ENCODE measurements at places on chromosomes 6 and 20.

DNA sequence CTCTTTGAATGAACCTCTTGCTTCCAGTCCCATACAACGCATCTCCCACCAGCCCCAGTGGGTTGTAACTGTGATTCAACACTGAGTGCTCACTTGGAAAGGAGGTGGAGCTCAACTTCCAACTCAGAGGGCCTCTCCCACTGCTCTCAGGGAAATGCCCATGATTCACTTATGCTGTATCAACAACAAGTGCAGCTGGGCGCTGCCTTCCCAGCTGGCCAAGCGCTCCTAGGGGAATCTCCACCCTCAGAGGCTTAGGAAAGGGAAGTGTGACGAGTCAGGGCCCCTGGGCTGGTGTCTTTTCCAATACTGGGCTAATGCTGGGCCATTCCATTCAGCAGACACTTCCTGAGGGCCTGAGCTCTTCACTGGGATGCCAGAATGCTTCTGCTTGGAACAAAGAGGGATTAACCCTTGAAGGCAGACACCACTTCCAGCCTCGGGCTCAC, 8.1 kb upstream of the OCSTAMP start:
- no peak for DNase-seq

DNA sequence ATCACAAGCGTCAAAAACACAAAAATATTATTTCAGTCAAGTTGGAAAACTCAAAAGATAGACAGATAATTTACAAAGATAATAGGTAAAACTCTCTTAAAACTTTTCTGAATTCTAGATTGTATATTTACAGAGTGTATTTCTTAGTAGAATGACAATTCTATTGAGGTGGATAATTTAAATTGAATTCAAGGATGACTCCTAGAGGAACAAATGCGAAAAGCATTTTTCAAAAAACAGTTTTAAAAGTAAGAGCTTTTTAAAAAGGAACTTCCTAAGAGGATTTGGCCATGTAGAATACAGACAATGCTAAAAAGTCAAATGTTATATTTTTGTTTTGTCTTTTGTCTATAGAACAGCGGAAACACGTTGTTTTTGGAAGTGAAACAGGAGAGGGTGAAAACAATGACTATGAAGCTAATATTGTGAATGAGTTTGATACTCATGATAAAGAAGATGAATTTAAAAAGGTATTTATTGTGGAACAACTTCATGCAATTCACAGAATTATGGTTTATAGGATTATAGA, 90.1 kb downstream of the DNAH8 start:
- DNase-seq, result no peak

DNA sequence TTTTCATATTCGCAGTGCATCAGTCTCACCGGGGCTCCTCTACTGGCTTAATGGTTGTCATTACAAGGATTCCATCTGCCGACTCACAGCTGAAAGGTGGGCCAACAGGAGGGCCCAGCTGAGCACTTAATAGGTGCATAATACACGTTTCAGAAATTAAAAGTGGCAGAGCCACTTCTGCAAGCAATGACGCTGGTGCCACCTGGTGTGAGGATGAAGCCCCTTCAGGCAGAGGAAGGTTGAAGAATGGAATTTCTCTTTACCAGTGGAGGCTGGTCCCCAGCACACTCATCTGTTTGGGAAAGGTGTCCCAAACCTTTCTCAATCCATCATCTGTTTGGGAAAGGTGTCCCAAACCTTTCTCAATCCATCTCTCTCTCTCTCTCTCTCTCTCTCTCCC, 8.2 kb upstream of the STMND1 start:
- DNase-seq, result no peak

- no peak for DNase-seq
Observed at GRCh38 chr6:28776269-28777146, 147.3 kb downstream of the TRIM27 start.

DNA sequence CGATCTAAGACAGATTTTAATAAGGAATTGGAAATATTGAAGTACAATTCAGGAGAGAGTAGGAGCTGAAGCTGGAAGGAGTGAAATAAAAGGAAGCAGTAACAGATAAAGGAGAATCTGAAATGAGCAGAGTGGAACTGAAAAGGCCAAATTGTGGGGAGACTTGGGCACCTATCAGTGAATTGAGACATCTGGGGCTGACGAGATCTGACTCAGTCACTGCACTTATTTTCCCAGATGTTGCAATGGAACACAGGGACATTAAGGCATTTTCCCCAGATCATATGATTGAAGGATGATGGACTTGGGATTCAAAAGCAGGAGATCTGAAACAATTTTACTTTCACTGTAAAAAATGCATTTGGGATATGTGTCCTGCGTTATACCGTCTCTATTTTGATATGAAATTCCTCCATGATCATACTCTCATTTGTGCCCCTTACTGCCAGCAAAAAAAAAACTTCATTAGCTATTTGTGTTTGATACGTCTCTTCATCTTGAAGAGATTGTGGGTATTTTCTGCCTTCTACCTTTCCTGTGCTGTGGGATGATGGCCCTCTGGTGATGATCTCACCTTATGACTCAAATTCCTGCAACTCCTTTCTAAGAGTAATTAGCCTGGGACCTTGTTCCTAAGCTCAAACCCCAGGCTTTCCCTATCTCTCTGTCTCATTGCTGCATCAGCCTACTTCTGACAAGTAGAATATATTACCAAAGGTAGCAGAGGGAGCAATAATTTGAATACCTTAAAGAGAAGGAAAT, 278.5 kb upstream of the MAN1A1 start:
- no peak for DNase-seq

GRCh38 chr6:112227411-112227810, 27.0 kb downstream of the LAMA4 start:
- DNase-seq, result no peak

DNA sequence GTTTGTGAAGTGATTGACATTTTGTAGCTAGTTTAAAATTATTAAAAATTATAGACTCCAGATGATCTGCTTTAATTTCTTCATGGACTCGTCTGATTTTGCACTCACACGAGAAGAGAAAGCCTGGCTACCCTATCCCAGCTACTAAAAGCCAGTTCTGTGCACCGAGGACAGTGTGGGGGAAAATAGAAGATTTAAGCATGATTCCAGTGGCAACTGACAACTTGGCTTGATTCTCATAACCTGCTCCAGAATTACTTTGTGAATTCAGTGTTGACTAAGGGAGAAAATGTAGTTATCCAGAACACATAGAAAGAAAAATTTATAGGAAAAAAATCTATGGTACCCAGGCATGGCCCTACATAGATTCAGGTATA, 88.7 kb downstream of the SNAP25 start:
- no peak for DNase-seq

- no peak for DNase-seq
Observed at GRCh38 chr20:11941593-11942246, 24.0 kb downstream of the BTBD3 start.

DNA sequence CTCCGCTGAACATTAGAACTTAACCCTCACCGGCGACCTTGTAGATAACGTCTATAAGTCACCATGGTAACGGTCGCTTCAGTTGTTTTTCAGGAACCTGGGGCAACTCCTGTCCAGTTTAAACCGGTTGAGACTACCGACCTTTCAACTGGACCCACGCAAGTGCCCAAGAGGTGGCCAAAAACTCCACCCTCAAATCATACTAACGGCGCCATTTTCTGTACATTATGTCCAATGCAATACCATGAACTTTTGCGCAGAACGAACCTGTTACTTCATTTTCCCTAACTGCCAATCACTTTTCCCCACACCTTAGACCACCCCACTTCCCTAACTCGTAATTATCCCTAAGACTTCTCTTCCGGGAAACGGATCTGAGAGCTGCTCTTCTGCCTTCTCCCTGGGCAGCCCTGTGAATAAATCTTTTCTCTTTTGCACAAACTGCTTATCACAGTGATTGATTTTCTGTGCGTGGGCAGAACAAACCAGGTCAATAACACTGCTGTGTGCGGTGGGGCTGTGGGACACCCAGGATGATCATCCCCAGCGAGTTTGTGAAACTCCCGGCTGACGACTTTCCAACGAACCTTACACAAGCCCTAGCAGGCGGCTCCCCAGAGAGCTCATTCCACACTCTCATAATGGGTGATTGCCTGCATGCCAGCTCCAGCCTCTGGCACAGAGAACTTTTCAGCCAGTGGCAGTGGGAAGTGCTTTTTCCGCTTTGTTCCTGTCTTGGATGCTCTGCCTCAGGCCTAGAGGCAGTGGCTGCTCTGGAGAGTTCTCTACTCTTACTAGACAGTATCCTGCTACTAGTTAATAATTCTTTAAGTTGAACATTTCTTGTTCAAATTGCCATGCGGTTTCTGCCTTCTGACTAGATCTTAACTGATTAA, 28.6 kb downstream of the GPX5 start:
- DNase-seq, result no peak

GRCh38 chr6:87628424-87628823, 38.5 kb downstream of the ORC3 start:
- DNase-seq, result no peak

DNA sequence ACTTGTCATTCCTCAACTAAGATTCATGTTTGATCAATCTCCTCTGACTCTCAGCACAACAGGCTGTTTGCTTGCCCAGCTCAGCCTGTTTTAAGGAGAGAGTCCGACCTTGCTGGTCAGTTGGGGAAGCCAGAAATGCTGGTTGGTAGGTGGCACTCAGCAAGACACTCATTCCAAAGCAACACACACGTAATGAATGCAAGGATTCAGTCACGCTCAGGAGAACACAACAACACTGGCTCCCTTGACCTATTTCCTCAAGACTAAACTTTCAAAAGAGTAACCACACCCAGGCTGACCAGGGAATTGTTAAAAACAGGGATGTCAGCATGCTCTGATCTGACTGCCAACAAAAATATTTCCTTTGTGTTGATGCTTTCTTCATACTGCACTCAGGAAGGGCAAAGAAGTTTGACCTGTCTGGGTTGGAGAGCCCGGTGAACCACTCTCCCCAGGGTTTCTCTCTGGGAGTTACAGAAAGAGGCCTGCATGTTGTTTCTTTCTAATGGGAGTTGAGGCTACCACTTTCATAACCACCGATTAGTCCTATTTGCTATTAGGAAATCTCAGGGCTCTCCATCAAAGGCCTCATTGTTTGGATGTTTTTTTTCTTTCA, 25.6 kb upstream of the PREP start:
- no peak for DNase-seq

DNA sequence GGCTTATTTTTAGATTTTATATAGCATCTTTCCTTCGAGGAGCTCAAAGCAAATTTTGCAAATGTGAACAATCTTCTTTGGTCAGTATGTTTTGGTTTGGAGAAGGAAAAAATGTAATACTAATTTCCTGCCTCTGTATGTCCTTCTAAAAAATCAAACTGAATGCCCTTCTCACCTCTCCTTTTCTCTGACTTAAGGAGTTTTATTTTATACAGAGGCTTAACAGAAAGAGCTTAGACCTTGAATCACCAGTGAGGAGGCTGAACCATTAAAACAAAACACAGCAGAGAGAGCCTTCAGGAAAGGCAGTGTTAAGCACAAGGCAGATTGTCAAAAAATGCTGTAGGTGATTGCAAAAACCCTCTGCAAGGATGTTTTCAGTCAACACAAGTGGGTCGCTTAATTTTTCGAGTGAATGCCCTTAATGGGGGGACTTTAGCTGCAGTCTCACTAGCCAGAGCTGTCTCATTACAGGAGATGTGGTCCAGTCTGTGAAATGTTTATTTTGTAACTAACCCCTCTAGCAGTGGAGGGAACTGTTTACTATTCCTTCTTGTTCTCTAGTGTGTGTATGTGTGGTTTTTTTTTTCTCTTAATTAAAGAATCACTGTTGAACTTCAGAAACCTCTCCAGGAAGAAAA, 481.3 kb upstream of the CITED2 start:
- no peak for DNase-seq

DNA sequence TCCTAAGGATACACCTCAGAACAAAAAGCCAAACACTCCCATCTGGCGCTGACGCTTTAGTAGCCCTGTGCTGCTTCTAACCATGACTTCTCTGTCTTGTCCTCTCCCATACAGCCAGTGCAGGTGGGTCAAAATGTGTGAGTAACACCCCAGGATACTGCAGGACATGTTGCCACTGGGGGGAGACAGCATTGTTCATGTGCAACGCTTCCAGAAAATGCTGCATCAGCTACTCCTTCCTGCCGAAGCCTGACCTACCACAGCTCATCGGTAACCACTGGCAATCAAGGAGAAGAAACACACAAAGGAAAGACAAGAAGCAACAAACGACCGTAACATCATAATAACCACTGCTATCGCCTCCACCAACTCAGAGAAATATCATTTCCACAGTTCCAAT, 1.4 kb downstream of the DEFB132 start:
- DNase-seq, result no peak

GRCh38 chr6:118894425-118895260, 691 bp downstream of the ASF1A start:
- DNase-seq, result peak; percentile 52

DNA sequence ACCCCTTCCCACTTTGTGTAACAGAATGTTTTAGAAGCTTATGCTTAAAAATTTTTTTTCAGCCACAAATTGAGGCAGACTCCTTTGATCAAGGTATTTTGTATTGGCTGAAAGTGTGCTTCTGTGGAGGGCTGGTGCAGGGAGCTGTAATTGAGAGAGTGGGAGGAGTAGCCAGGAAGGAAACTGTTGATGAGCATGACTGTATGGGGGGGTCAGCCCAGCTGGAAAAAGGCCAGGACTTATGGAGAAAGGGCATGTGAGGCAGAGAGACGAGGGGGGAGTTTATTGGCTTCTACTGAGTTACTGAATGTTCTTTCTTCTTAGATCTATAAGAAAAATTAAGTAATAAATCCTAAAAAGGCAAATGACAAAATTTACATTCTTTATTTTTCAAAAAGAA, 13.4 kb downstream of the RFPL4B start:
- DNase-seq, result no peak

GRCh38 chr6:1426416-1426815, 37.0 kb downstream of the FOXF2 start:
- DNase-seq, result no peak

DNA sequence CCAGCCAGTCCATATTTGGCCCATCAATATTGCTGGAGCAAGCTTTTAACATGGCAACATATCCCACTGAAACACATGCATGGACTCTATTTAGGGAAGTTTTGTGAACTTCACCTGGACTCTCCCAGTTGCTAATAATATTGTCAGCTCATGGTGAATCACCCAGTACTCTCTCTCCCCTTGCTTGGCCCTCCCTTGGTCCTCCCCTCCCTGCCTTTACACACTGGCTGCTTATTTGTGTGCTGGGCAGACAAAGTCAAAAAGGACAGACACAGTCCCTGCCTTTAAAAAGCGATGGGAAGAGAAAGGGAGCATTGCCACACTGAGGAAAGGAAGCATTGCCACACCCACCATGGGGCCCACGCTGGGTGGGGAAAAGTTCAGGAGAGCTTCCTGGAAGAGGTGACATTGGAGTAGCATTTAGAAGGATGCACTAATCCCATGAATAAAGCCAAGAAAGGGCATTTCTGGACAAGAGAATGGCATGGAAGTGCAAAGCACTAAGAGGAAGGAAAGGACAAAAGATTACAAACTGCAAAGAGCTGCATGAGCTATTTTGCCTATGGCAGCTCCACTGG, 143.4 kb upstream of the EXOC2 start:
- no peak for DNase-seq

- DNase-seq, result no peak
Observed at GRCh38 chr6:160990847-160991405, 643 bp upstream of the MAP3K4 start.

Measured in effector CD4-positive, alpha-beta T cell (primary cell).